ENCODE measurements at places on chromosomes 3 and 15. TPM values are rescaled to one million over a fixed set of nuclear protein-coding genes. Genes with fewer than 3 reads are reported as not detected.

DNA sequence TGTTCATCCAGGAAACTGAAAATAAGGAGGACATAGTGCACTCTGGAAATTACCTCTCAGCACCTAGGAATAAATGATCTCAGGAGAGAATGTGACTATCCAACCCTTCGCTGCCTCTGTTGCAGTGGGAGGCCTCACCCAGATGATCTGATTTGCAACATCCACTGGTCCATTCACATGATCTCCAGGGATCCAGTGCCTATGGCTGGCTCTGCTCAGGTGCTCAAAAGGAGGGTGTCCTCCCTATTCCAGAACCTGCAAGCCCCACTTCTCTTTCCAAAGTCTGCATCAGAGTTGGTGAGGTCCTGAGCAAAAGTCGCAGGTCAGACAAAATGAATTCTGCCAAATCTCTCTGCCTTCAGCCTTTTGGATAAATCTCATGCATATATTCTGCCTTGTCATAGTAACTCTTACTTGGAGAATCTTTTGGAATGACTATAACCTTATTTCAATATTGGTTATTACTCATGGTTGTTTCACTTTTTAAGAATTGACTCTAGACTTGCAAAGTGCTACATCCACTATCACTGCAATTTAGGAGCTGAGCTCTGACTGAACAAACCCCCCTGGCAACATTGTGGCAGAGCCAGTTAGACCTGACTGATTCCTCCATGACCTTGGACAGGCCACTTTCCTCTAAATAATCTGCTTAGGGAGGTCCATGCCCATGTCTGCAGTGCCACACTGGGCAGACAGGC lies 295.1 kb downstream of the EPHB1 start:
- DNase-seq = no peak

Gene DUOXA1
- 0.42 TPM for polyA plus RNA-seq

GRCh38 chr3:45682311-45682710 lies 6.9 kb upstream of the SACM1L start:
- DNase-seq = no peak

DNA sequence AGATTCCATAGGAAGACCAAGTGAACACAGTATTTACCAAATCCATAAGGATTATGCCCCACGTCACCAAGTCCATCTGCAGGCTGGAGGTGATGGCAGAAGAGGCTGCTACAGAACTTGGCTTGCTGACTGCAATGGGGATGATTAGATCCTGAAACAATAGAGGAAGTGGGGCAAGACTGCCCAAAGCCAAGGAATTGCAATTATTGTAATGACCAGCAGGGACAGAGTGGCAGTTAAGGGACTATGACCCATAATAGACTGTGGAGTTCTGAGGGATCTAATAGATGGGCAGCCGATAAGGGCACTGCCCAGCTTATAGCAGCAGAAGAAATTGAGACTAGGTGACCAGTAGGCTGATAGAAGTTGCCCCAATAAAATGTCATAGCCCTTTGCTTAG lies 108.4 kb downstream of the MINAR1 start:
- DNase-seq = no peak

DNA sequence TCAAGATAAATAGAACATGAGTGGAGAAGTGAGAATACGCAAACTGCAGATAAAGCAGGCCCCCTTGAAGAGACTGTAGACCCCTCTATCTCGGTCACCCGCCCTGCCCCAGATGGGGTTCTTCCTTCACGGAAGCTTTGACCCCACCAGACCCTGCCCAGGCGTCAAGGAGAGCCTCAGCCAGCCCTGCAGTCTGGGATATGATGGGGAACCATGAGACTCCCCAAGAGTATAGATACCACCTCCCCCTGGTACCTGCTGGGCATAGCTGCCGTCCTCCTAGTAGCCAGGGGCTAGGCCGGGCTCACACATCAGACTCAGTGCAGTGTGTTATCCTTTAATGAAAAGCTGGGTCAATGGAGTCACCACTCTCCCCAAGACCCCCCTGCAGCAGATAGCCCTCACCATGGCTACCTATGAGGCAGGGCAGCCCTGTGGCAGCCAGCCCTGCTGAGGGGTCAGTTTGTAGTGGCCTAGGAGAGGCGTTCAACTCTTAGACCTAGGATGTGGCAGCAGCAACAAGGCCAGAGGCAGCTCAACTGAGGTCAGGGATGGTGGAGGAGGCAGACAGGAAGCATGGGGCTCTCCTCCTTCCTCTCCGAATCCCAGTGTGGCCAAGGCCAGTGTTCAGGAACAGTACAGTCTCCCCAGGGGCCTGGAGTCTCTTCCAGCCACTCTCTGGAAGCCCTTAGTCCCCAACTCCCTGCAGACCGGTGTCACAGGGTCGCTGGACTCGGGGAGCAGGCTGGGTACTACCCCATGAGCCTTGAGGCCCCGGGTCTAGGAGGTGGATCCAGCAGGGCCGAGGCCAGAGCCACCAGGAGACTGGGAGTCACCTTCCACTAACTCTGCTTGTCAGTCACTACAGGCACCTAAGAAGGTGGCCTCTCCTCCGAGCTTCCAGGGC lies 26.1 kb downstream of the PLXNB1 start:
- no peak for DNase-seq

DNA sequence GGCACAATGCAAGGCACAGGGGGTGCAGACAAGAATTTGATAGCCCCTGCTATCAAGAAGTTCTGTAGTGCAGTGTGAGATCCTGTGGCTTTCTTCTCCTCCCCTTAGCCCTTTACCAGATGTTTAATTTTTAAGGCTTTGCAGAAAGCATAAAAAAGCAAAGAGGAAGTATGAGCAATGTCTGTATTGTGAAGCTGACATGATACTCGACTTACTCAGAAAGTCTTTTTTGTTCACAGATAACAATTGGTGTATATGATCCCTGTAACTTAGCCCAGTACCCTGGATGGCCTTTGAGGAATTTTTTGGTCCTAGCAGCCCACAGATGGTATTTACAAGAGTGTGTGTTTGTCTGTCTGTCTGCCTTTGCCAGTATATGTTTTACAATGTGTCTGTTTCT lies 58.9 kb downstream of the ATG7 start:
- DNase-seq = no peak

DNA sequence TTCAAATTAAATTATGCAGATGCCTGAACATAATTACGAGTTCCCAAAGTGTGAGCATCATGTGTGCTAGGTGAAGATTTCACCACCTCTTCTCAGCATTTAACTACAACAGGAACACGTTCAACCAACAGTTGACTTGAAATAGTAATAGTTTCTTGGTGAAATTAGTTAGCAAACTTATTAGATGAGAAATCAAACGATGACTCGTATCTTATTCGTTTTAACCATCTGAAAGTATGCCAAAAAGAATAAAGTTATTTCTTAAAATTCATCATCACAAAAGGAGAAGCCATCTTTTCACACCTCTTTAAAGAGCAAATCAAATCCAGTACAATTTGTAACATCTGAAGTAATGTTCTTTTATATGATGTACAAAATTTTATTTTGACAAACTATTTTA lies 2.3 kb downstream of the BNC1 start:
- no peak for DNase-seq

DNA sequence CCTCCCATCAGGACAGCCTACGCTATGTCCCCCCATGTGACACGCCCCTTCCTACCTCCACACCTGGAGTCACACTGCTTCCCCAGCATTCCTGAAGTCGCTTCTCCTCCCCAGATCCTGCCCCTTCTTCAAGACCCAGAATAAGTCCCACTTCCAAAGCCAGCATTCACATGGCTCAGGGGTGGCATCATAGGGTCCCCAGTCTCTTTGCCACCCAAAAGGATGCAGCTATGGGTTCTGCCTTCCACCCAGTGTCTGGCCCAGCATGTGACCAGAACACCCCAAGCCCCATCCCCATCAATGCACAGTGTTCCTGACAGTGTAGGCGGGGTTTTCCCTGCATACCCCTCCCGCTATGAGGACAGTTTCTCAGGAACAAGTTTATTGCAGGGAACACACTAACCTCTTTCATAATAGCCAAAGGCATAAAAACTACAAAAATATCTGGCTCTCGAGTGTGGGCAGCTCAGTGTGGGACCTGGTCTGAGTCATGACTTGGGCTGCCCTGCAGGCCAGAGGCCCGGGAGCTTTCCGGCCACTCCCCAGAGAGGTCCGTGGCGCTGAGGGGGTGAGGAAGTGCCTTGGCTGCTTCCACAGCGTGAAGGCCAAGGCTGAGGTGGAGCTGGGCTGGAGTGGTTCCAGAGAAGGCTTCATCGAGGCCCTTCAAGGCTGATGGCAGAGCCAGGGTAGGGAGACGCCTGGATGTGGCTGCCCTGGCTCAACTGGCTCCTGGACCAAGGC lies 5.8 kb downstream of the ISLR start:
- no peak for DNase-seq

GRCh38 chr3:52777959-52778805 lies 783 bp downstream of the ITIH1 start:
- no peak for DNase-seq

DNA sequence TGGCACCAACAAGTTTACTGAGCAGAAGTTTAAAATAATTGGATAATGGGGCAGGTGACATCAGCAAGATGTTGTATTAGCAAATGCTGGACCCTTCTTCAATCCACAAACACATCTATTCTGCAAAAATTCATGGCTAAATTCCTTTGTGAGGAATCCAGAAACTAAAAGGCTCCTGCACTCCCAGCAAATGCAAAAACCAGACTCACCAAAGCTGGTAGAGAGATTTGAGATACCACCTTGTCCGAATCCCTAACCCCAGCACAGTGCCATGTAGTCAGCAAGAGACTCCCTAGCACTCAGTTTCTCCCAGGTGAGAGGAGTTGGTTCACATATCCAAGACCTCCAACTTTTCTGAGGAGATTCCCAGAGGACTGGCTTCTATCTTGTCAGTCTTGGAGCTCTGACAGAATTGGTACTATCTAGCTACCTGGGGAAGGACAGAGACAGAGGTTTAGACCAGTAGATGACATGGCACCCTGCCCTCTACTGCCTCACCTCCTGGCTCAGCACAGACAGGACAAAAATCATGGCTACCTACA lies 21.8 kb downstream of the GREM1 start:
- no peak for DNase-seq

Gene IL17RE
- polyA plus RNA-seq = 10.9 TPM

GRCh38 chr15:23857028-23857641 lies 170.0 kb upstream of the NDN start:
- no peak for DNase-seq

Gene TLR9
- polyA plus RNA-seq = 0.17 TPM

- DNase-seq = no peak
These were observed 36.7 kb downstream of the CMTM7 start for GRCh38 chr3:32428092-32429068.

- DNase-seq = no peak
These were observed 963.4 kb downstream of the MCTP2 start for GRCh38 chr15:95194746-95195145.

DNA sequence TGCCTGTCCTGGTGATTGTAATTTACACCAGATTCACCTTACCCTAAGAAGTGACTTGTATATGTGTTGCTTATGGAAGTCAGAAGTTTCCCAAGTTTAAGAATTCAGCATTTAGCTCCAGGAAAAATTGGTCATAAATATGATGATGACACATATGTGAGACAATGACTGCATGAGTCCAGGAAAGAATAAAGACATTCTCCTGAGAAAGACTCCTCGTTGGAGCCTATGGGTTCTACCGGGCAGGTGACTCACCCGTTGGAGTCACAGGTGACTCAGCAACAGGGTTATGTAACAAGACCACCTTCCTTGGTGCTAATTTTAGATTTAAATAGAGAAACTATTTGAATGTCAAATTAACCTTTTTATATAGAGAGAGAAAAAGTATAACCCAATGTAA lies 662.4 kb downstream of the FHIT start:
- DNase-seq = no peak

Gene CPNE4
- polyA plus RNA-seq = 0.51 TPM

Gene MST1R
- polyA plus RNA-seq = 1.4 TPM

GRCh38 chr3:29064085-29064484 lies 216.8 kb upstream of the RBMS3 start:
- DNase-seq = no peak

Gene FOXL2
- not detected for polyA plus RNA-seq

DNA sequence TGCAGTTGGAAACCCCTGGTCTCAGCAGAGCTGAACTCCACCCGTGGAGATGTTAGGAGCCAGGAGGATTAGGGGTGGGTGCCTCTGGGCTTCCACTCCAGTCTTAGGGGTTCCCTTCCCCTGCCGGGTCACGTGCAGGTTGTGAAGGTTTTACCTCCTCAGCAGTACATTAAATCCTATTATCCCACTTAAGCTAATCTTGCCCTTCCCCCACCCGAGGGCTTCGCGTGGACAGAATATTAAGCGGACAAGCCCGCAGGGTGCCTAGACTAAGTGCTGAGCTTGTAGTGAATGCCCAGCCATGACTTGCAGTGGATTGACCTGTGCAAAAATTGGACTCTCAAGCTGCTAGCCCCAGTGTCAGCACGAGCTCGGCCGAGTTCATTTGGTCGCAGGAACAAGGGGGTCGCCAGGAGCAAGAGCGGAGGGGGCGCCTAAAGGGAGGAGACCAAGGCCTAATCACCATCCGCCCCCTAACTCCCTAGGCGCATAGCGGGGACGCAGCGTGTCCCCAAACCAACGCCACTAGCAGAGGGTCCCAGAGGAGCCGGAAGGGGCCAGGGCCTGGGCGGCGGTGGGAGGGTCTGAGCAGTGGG lies 498 bp upstream of the SEMA4B start:
- DNase-seq = no peak

- DNase-seq = no peak
These were observed at the start of gene OR5K1 for GRCh38 chr3:98462901-98463300. OR5K1 (plus strand) TSS chr3:98463201; CDS start chr3:98469577, 6,376 bp downstream.

Gene NR2E3
- polyA plus RNA-seq = 0.64 TPM

DNA sequence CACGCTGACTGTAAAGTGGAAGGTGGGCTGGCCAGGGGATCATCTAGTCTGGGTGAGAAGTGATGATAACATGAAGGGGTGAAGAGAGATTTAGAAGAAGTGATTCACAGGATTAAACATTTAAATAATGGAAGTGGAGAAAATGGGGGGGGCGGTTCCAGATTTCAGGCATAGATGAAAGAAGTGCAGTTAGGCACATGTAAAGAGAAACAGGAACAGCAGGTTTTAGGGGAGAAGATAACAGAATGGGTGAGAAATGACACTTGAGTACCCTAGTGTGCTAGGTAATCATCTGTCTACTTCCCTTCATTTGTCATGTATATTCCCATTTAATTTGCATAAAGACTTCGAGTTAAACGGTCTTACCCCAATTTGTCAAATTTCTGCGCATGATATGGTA lies 15.3 kb downstream of the B3GNT5 start:
- DNase-seq = no peak

- DNase-seq = no peak
These were observed 617.1 kb downstream of the SQOR start for GRCh38 chr15:46251903-46252302.

GRCh38 chr15:85980946-85981345 lies 98.7 kb upstream of the AGBL1 start:
- DNase-seq = no peak

Gene RBP2
- 0.44 TPM for polyA plus RNA-seq

GRCh38 chr3:8503461-8503860 lies 1.8 kb downstream of the LMCD1 start:
- no peak for DNase-seq

GRCh38 chr15:51377038-51377786 lies 35.8 kb downstream of the GLDN start:
- no peak for DNase-seq

Gene GPR160
- 46.1 TPM for polyA plus RNA-seq

- DNase-seq = no peak
These were observed 84.6 kb downstream of the CD47 start for GRCh38 chr3:108006077-108006771.

- peak; percentile 62 for DNase-seq
These were observed at the start of gene RFC4 for GRCh38 chr3:186806089-186807055. RFC4 (minus strand) TSS chr3:186806482; CDS start chr3:186804713, 1,769 bp downstream.

All from left renal cortex interstitium (tissue), 4 donors.